ENCODE measurements at places on chromosomes 2 and 18. TPM values are rescaled to one million over a fixed set of nuclear protein-coding genes. Genes with fewer than 3 reads are reported as not detected.

ERICH2 gene
- 4.7 TPM for total RNA-seq

PDE1A gene
- 0.13 TPM for total RNA-seq

LIPT1 gene
- total RNA-seq: 4.5 TPM

C2orf72 gene
- total RNA-seq: under 0.01 TPM

CXCR4 gene
- total RNA-seq: under 0.01 TPM

ADD2 gene
- total RNA-seq: not detected

STEAP3 gene
- 8.1 TPM for total RNA-seq

CD8B2 gene
- not detected for total RNA-seq

MC4R gene
- total RNA-seq: under 0.01 TPM

All from bronchial epithelial cell (primary cell).